ENCODE measurements at places on chromosomes 4 and X. TPM values are rescaled to one million over a fixed set of nuclear protein-coding genes. Genes with fewer than 3 reads are reported as not detected.

Gene ERCC6L
- not detected for total RNA-seq

Gene MCF2
- total RNA-seq: 0.78 TPM

Gene LDB2
- 16.5 TPM for total RNA-seq

Gene AMBN
- not detected for total RNA-seq

Gene BMX
- 0.52 TPM for total RNA-seq
